NK-92 treated with Interleukin-12 subunit alpha and Interleukin-12 subunit beta, amount 100 ng/mL, for 24 hours (cell line): ENCODE measurements at places on chromosomes 1 and 21.

- DNase-seq, result no peak
Measured at GRCh38 chr1:65113298-65113697, 34.7 kb upstream of the AK4 start.

GRCh38 chr1:163263818-163264655 is 57.7 kb upstream of the NUF2 start:
- DNase-seq, result no peak

DNA sequence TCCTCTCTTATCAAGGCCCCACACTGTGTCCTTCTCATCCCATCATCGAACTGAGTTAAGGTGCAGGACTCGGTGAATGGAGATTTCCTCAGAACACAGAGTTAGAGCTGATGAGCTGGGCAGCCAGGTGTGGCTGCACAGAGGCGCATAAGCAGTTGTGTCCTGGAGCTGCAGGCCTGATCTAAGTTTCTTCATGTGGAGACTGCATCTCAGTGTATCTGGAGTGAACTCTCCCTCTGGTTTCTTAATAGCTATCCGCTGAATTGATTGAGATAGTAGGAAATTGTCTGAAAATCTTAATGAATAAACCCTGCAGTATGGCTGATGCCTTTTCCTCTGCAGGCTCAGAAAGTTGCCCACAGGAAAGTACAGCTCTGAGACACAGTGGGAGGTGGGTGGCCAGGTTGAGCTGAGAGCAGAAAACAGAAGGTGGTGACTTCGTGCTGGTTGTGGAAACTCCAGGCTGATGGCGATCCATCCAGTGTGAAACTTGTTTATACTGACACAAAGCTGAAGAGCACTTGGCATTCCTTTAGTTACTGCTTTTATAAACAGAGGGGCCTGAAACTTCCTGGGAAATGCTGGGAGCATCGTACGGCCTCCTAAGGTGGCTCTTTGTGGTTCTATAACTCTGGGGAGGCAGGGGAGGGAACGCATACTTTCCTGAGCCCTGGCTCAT is 67.4 kb upstream of the F3 start:
- no peak for DNase-seq

GRCh38 chr1:29297450-29297849 is 61.1 kb downstream of the PTPRU start:
- DNase-seq, result no peak

GRCh38 chr1:212186427-212187207 is 98.6 kb upstream of the PPP2R5A start:
- DNase-seq, result no peak

GRCh38 chr1:40020447-40021085 is 20.0 kb upstream of the CAP1 start:
- no peak for DNase-seq

DNA sequence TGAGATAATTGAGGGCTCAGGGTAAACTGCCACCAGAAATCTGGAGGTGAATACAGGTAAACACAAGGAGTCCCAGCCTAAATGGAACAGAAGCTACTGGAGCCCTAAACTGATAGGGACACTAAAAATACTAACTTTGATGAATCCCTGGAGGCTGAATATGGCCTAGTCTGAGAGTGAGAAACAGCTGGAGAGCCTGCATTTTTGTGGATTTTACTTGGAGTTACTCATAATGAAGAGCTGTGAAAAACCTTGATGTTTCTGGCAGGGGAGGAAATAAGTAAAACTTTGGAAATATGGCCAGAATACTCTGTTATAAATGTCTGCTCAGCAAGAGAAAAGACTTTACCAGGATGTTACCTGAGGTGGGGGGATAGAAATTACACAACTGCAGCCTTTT is 164.4 kb downstream of the LIPI start:
- no peak for DNase-seq

DNA sequence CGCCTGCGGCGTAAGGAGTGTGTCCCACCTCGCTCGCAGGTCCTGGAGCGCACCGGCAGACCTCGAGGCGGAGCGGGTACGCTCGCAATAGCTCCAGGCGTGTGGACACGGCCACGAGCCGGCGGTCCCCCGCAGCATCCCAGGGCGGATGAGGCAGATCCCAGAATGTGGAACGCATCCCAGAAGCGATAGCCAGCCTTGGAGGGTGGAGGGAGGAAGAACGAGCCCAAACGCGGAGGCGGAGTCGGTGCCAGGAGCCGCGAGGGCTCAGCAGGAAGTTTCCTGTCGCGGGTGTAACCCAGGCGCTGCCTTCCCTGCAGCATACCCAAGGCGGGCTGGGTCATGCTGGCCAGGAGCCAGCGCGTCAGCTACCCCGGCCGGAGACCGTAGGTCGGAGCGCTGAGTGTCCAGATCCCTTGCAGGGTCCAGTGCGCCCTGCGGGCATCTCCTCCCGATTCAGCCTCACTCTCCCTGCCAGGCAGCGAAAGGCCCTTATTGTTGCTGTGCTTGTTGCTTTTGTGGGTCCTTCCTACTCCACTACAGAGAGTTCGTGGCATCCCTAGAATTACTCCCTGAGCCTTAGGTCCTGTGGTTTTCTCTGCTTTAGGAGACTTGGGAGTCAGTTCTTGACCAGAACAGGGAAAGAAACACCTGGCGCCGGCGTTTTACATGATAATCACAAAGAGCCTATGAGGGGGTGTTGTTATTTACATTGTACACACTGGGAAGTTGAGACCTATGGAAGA is 27.7 kb downstream of the STYXL2 start:
- no peak for DNase-seq

DNA sequence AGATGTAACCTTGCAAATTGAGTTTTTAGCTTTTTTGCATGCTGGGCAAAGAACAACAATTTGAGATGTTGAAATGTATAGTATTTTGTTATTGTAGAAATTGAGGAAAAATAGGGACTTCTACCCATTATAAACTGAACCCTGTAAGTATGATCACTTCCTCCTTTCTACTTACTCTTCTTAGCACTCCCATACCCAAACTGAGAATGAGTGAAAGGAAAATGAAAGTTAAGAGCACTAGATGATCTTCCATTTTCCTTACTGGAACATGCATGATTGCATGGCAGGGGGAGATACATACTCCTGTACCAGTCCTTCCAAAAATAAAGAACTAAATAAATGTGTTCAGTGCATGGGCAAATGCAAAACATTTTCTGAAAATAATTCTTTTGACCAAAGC is 107.4 kb upstream of the KIAA1614 start:
- no peak for DNase-seq

DNA sequence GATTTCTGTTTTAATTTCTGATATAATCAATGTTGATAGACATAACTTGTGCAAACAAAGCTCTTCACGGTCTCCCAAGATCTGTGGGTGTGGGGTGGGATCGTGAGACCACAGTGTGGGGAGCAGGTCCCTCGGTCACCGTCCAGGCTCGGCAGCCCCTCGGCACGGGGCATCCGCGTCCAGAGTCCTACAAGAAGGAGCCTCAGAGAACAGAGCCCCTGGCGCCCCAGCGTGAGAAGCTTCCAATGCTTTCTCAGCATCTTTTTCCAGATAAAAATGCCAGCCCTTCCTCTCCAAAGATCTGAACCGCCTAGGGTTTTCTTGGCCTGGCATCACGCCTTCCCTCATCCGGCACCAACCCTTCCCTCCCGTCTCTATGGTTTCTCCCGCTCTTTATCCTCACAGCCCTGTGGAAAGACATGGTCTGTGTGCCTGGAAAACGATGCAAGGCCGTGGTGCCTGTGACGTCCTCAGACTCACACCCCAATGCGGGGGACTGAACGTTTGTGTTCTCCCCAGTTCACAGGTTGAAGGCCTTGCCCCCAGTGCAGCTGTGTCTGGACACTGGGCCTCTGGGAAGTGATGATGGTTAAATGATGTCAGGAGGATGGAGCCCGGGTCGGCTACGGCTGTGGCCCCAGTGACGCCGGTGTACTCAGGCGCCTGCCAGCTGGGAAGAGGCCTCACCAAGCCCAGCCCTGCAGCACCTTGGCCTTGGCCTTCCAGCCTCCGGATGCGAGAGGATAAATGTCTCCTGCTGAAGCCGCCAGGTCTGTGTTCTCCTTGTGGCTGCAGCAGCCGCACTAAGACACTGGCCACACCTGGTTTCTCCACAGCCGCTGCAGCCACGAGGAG is 45.9 kb upstream of the COL6A2 start:
- no peak for DNase-seq

- DNase-seq, result no peak
Measured at GRCh38 chr1:244161236-244161510, 110.1 kb downstream of the ZBTB18 start.

GRCh38 chr1:30041741-30042437 is 681.5 kb downstream of the MATN1 start:
- DNase-seq, result no peak

DNA sequence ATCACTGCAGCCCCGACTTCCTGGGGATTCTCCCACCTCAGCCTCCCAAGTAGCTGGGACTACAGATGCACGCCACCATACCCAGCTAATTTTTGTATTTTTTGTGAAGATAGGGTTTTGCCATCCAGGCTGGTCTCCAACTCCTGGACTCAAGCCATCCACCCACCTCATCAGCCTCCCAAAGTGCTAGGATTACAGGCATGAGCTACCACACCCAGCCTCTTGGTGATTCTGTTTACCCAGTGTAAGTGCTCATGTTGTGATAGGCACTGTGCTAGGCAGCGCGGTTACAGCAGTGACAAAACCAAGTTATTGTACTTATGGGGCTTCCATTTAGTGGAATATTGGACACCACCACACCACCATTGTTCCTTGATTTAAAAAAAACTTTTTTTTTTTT is 9.7 kb upstream of the STX12 start:
- DNase-seq, result no peak

GRCh38 chr1:169240449-169241232 is 127.0 kb downstream of the NME7 start:
- no peak for DNase-seq

GRCh38 chr1:240030236-240030635 is 61.4 kb upstream of the FMN2 start:
- no peak for DNase-seq
